HEK293T (cell line): ENCODE measurements at places on chromosomes 2 and 18.

GRCh38 chr2:15889442-15890123 is 50.8 kb upstream of the MYCN start:
- DNase-seq = no peak

DNA sequence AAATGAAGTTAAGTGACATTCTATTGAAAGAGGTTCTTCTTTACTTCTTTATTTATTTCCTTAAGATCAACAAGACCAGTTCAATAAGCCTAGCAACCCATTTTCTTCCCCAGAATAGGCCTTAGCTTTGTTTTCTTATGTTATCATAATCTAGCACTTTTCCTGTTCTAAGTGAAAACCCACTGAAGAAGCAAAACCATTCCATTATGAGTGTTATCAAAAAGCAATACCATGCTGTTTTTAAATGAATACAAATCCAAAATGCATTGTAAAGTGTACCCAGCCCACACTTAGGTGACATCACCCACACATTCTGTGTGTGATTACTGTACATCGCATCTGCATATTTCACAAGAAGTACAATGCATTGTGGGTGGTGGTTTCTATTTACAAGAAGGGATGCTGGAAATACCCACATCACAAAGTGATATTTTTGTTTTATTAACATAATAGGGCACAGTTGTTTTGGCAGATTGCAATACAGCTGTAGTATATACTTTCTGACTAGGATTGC is 679.5 kb downstream of the KCNJ3 start:
- DNase-seq = no peak

DNA sequence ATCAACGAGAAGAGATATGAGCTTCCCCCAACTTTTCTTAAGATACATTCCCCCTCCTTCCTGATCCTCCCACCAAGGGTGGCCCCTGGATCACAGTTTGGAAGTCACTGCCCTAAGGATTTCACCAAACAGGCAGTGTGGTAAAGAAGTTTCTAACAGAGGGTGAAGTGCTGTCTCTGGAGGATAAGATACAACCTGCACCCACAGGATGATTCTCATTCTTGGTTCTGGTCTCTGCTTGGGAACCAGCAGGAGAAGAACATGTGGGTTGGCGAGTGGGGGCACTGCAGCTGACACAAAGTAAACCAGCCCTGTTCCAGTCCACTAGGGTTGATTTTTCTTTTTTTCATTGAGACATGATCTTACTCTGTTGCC is 9.3 kb downstream of the NFE2L2 start:
- no peak for DNase-seq

GRCh38 chr18:76131738-76132137 is 363.3 kb downstream of the ZNF516 start:
- DNase-seq = no peak

DNA sequence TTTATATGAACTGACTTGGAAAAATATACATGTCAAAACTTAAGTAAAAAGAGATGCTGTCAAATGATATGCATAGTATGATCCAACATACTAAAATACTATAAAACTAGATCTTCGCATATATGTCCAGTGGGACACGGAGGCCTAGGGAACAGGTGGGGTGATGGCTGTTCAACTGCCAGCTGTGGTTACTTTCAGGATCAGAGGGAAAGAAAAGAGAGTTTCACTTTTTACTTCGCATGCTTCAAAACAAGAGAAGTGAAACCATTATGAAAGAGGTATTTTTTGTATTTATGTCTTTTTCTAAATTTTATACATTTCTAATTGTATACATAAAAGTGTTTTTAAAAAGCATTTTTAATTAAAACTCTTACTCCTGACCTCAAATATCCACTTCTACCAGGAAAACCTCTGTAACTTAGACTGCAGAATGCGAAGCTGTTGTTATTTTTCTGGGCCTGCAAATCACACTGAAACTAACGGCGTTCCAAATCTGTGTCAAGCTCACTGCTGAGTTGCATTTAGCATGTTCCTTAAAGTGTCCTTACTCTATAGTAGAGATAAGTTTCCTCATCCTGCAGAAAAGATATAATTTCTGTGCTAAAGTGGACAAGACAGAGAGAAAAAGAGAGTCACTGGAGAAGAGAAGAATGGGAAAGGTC is 97.8 kb upstream of the SLC35G4 start:
- DNase-seq = no peak

DNA sequence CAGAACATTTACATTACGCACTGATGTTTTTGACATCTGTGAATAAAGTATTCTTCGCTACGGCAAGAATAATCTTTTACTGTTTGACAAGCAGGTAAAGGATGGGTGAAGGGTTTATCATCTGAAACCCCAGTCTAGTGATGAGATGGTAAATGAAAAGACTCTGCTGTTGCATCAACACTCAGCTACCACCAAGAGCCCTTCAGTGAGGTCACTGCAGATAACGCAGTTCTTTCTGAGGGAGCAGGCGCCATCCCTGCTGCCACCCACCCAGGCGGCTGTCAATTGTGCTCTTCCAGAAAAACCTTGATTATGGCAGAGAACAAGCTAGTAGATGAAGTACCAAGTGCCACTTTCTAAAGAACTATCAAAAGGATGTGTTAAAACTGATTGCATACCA is 58.7 kb downstream of the ABCG8 start:
- DNase-seq = no peak

DNA sequence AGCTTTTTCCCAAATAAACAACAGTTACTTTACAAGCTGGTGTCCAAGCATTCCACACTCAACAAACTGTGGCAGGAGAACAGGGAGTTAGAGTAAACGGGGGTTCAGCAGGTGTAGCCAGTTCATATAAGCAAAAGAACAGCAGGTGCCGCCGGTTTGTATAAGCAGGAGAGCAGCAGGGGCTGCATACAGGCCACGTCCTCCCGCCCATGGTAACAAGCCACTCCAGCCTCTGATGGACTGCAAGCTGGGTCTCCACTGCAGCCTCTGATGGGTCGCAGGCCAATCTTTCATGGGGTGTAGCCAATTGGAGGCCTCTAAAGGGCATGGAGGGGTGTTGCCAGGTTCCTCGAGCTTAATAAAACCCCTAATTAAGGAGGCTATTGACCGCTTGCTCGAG is 189.3 kb downstream of the ANKRD30B start:
- DNase-seq = no peak

GRCh38 chr2:174086708-174087107 is 121.5 kb upstream of the SP3 start:
- no peak for DNase-seq

GRCh38 chr2:191846515-191847476 is at the start of gene CAVIN2:
CAVIN2 (minus strand) TSS chr2:191847088; CDS start chr2:191846925, 163 bp downstream.
- DNase-seq = no peak
